ENCODE measurements at places on chromosomes 3 and 15.

DNA sequence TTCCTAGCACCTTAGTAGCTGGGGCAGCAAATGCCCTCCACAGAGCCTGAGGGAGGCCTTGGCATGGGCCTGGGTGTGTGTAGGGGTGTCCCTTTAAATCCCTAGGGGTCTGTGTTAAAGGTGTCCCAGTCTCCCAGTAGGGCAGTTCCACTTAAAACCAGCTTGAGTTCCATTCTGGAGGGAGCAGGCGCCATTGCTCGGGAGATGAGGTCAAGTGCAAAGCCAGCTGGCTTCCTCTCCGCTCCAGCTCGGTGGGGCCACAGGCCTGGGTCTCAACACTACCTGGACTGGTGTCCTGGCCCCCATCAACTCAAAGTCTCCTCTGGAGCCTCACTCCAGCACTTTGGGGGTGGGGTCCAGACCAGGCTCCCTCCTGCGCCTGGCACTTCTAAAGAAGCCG is 25.2 kb downstream of the FEM1B start:
- no peak for DNase-seq

- DNase-seq = no peak
Measured at GRCh38 chr15:61299075-61299763, 70.1 kb upstream of the RORA start.

DNA sequence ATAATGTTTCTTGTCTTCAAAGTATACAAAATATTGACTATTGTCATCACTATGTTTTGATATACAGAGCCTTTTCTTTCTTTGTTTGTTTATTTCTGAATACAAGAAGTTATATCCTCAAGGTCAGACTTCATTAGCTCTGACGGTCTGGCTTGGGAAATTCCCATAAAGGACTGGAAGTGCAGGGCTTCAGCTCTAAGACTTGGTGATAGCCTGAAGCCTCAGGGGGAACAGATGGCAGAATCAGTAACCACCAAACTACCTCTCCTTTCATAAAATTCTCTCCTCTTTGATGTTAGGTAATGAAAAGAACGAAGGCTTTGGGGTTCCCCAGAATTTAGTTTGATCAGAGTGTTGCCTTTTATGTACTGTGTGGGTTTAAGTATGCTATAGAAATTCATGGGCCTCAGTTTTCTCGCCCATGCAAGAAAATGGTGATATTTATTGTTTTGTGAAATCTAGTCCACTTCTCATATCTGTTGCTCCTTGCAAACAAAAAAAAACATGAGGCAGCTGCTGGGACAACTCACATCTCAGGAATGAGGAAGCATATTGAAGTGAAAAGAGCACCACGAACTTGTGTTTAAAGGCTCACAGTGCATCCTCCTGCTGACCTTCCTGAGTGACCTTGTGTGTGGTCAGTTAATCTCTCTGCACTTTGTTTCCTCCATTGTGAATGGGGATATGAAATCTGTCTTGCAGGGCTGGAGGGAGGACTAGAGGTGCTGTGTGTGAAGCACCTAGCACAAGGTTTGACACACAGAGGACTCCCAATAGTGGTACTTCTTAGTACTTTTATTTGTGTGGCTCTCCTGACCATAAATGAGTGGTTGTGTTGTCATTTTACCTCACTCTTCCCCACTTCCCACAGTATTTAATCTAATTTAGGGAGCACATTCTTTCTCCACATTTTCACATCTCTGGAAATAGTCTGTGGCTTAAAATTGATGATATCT is 569.8 kb upstream of the IL12A start:
- peak; percentile 21 for DNase-seq

- DNase-seq = peak; percentile 45
Measured at GRCh38 chr3:153232851-153233271, 70.8 kb downstream of the RAP2B start.

GRCh38 chr3:45473841-45474240 is 85.5 kb downstream of the LARS2 start:
- DNase-seq = no peak

DNA sequence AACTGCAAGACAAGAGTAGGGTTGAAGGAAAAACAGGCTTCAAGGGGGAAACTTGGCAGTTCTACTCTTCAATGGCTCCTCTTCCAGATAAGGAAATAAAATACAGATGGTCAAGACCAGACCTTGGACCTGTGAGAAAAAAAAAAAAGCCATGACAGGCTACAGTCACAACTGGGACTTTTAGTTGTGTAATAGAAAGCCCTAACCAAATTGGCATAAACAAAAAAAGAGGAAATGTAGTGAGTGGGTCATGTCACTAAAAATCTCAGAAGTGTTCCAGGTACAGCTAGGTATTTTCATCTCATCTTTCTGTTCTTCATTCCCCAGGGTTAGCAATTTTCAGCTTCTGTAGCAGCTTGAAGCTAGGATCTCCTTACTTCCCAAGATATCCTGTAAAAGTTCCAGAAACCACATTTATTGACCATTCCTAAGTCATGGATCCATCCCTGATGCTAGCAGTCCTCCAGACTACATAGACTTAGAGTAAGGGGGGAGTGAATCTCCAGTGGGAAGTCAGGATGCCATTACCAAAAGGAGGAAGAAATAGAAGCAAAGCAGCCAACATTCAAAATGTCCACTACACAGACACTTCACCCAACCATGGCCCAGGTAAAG is 61.0 kb upstream of the CSTA start:
- DNase-seq = no peak

DNA sequence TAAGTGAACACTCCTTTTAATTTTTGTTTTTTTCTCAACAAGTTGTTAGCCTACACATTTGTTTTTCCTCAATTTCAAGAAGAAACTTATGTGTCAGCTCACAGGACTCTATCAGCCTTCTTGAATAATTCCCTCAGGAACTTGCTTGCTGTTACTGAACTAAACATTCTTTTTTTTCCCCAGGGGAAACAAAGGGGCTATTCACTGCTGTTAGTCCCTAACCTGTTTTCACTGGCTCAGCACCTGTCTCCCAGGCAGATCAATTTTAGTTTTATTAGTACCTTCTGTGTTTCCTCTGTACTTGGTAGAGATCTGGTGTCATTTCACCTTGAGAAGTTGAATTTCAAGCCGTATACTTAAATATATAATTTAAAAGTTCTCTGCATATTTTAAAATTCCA is 644.6 kb downstream of the CADM2 start:
- no peak for DNase-seq

DNA sequence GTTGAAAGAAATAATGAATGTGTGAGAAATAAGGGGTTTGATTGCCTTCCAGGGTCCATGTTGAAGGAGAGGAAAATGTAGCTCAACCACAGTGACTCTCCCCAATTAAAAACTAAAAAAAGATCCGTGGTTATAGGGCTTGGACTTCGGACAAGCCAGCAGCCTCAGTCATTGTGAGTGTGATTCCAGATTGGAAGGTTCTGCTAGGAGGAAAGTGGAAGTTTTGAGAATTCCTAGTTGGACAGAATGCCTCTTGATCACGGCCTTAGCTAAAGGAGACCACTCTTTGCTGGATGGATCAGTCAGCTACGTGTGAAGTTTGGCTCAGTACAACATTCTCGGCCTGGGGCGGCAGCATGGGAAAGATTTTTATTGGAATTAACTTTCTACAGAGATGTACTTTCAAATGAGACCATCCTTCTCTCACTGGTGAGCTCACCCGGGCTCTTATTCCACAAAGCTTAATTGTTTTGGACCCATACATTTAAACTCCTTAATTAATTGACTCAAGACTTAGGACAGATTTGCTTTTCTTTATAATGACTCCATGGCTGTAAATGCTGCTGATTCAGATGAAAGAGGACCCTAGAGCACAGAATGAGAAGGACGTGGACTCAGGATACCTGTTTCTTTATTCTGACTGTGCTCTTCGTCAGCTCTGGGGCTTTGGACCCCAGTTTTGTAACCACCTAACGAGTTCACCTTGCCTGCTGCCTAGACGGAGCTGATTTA is 27.5 kb downstream of the FLNB start:
- DNase-seq = no peak

DNA sequence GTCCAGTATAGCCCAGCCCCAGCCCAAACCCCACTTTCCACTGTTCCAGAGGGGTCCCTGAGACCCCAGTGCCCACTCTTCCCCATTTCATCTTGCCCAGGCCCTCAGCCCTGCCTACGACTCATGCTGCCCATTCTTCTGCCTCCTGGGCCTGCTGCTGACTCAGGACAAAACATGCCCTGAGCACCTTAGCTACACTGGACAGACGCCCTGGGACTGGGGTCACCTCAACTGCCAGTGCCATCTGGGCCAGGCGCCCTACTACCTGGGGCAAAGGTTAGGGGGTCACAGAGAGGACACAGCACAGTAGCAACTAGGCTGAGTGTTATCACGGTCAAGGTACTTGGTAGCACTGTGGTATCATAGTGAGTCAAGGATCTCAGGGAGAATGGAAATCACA is 2.6 kb upstream of the LAMB2 start:
- no peak for DNase-seq

GRCh38 chr15:50765195-50765967 is at the start of gene SPPL2A:
Gene SPPL2A, minus strand, starts transcription at chr15:50765706. Its CDS starts 173 bp downstream, at chr15:50765533.
- DNase-seq = peak; percentile 95

GRCh38 chr15:42495361-42496212 is at the start of gene SNAP23:
Gene SNAP23, plus strand, starts transcription at chr15:42495634. Its CDS starts 16,213 bp downstream, at chr15:42511847.
- peak; percentile 97 for DNase-seq

- no peak for DNase-seq
Measured at GRCh38 chr3:157581371-157581770, 78.2 kb upstream of the VEPH1 start.
